ENCODE measurements at places on chromosomes 13 and 19.

GRCh38 chr19:48196321-48196763 lies 25.9 kb downstream of the ZSWIM9 start:
- DNase-seq, result no peak

DNA sequence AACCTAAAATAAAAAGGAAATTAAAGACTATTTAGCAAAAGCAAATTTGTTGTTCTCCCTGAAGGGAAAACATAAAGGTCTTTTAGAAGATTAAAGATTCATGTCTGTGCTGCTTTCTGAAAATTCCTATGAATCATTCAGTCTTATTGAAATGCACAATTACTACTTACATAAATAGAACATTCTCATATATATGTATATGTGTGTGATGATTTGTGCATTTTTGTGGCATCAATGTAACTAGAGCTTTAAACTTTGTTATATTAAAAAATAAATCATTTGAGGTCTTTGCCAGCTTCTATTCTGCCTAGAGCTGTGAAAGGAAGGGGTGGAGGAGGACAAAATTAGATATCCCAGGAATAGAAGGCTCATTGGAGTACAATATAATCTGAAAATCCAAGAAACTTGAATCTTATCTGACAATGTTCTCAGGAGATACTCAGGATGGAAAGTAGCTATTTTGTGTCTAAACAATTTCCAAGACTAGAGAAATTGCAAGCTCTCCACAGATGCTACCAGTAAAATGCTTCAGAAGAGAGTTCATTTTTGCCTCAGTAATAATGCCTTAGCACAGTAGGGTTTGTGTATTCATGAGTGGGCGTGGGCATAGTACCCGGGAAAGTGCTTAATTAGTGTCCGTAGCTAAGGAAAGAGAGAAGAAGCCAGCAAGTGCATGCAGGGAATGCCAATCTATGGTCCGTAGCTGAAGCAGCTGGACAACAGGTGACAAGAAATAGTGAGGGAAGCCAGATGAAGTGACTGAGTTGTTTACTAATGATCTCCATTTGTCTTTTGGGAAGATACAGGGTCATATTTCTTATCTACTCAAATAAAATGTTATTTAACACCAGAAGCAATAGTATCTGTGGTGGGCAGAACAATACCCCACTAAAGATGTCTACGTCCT lies 395.5 kb upstream of the NBEA start:
- peak; percentile 16 for DNase-seq

GRCh38 chr13:109751477-109751876 lies 34.9 kb downstream of the IRS2 start:
- DNase-seq, result no peak

- no peak for DNase-seq
These were observed 2.9 kb upstream of the RCBTB2 start for GRCh38 chr13:48535766-48536165.

DNA sequence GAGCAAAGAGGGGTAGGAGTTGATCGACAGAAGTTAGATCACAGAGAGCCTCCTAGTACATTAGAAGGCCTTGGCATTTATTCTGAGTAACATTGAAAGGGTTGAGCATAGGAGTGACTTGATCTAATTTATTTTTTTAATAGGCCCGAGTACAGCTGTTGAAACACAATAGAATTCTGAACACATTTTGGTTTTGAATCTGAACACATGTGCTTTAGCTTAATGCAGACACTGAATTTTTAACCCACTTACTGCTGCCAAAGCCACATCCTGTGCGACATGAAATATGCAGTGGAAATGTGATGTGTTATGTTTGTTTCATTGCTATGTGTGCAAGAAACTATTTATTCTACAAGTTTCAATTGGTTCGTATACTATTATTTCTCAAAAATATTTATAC lies 1505.9 kb downstream of the PCDH9 start:
- peak; percentile 44 for DNase-seq

DNA sequence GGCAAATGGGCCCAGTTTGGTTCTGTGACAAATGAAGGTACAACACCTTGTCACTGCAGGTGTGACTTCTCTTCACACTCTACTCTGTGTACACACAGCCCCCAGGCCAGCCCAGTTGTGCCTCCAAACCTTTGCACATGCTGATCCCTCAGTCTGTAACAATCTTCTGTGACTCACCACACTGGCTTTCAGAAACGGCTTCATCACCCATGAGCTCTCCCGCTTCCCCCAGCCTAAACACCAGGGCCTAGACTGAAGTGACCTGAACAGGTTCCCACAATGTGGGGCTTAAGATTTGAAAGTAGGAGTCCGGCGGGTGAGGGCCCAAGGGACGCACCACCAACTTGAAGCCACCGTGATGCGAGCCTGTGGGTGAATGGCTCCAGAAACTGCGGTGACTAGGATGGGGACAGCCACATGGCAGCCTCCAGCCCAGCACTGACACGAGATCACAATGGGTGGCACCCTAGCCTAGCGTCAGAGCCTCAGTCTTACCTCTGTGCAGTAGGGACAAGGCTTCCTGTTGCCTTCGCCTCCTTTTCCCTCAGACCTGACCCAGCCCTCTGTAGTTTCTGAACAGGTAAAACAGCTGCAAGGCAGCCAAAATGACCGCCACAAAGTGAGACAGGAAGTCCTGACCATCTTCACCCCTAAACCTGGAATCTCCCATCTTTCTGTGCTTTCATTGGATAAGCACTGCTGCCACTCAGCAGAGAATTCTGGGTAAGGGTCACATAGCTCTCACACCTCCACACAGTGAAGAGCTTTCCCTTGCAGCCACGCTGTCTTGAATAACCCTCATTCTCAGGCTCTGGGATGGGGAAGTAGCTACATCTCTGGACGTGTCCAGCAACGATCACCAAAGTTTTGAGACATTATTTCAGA lies 34.2 kb upstream of the ZNF599 start:
- no peak for DNase-seq

- DNase-seq, result no peak
These were observed 2.9 kb upstream of the C13orf42 start for GRCh38 chr13:51113969-51114368.

DNA sequence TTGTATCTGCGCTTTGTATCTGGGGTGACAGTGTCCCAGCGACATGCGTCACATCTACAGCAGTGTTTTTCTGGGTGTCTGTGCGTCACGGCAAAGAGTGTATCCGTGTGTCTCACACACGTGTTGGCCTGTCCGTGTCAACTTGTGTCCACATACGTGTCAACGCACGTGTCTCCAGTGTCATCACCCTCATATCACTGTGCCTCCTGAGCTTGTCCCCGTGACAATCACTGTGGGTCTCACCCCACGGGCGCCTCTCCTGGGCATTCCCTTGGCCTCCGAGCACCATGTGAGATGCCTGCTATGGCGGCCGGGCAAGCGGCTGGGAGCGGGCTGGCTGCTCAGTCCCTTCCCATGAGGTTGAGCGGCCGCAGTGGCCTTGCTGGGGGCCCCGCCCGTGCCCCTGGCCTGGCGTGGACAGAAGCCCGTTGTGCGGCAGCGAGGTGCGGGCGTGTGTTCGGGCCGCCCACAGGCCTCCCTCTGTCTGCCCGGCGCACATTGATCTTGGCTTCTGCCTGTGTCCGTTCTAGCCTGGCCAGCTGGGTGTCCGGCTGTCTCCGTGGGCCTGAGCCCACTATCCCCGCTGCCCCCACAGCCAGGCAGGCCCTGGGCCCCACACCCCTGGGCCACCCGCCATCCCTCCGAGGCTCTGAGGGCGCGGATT lies 6.4 kb downstream of the NFIX start:
- no peak for DNase-seq

DNA sequence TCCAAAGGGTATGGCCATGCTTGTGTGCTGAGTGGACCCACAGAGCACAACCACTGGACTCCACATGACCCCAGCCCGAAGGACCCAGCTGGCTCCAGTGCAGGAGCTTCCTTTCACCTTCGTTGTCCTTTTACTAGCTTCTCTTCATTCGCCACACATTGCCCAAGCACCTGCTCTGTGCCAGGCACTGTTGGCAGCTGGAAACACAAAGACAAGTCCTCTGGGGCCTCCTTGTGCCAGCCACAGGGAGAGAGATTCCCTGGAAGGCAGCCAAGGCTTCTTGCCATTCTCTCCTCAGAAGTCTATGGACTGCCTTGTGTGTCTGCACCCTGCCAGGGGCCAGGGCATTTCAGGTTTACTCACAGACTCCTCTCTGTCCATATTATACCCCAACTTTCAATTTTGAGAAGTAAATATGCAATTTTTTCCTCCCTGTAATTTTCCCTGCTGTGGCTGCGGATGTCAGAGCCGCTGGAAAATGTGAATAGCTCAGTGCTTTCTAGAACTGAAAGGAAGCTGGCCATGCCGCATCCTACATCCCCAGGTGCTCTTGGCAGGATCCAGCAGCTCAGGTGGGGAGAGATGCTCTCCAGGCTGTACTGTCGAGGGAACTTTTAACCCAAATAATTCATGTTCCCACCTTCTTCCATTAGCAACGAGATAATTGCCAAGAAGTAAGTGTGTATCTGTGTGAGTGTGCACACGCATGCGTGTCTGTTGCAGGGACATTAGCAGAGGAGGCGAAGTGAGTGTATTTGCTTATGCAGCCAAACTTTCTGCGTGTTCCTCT lies 57.2 kb downstream of the CHST8 start:
- no peak for DNase-seq

All from adipocyte (in vitro differentiated cells).